ENCODE measurements at places on chromosomes 7 and 10.

DNA sequence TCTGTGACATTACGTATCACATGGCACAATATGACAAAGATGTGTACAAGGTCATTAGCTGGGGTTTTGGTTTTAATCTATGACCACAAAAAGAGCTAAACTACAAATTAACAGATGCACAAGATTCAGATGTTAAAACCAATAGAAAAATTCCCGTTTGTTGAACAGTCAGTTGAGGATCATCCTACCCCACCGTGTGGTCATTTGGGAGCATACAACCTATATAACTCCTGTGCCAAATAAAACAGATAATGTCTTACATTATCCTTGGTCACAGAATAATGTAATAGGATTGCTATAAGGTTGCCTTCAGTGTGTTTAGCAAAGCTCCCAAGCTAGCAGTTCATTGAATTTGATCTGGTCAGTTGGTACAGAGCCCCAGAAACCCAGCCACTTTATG, 28.2 kb downstream of the ASNS start:
- DNase-seq = no peak

DNA sequence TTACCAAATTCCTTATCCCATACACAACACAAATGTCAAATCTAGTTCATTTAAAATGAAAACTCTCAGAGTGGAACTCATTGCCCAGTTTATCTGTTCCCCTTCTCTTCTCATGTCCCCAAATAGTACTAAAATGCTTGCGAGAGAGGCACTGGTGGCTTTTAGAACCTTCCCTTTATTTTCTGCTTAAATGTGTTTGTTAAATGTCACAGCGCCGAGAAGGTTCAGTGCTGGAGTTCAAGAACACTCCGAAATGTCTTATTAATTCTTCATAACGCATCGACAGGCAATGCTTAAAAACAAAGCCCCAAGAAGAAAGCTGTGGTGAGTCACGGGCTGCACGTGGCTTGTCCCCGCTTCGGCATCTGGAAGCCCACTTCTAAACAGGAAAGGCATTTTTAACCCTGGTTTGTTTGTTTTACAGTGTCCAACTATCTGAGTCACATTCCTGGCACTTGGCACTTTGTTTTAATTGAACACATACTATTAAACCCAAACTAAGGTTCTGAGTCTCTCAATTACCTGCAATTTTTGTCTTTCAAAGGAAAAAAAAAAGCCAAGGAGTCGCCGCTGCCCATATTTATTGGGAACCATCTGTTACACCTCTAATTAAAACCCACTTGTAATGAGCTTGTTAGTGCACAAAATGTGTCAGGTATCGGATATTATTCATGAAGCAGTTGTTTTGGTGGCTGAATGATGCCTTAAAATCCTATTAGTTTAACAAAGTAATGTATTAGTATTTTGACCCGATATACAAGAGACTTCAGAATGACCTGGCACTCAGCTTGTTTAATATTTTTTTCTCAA, 49.9 kb upstream of the MGMT start:
- no peak for DNase-seq

GRCh38 chr10:29502351-29502750, 132.4 kb downstream of the SVIL start:
- no peak for DNase-seq

DNA sequence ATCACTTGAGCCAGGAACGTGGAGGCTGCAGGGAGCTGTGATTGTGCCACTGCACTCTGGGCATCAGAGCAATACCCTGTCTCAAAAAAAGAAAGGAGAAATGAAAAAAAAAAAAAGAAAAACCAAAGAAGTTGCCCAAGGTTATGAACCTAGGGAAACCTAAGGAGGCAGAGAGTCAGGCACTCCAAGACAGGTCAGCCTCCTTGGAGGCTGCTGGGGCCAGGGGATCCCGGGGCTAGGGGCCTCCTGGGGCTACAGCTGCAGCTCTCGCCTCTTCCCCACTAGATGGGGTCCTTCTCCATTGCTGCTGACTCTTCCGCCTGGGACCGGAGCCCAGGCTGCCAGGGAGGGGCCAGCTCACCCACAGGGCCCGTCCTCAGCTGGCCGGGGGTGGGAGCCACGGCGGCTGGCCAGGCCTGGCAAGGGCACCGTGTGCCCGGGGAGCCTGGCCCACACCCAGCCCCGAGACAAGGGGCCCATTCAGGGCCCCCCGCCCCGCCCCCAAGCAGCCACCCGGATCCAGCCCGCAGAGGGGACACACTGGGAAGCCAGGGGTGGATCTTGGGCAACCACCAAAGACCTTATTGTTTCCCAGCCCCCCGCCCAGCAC, 1.7 kb upstream of the SPACDR start:
- no peak for DNase-seq

DNA sequence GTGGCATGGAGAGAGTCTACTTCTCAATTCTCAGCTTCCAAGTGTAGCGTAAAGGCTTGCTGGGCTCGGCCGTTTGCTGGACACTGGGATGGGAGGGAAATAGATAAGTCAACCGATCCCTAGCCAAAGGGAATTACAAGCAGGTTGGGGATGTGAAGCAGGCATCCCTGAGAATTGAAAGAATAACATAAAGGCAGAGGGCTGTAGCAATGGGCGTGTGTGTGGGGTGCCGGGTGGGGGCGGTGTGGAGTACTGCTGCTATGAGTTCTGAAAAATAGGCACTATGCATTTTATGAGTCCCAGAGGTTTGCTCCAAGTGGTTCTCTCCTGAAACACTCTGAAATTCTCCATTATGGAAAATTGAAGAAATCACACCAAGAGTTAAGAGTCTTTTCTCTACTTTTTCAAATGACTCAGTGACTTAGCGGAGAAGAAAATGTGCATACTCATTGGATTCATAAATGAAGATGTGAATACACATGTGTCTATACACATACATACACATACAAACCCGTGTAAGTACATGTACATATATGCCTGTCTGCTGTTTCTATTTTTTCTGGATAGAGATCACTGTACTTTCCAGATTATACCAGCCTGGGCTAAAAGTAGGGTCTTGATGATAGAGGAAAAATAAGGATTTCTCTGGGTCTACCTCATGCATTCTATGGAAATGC, 65.4 kb downstream of the ADRA2A start:
- no peak for DNase-seq

DNA sequence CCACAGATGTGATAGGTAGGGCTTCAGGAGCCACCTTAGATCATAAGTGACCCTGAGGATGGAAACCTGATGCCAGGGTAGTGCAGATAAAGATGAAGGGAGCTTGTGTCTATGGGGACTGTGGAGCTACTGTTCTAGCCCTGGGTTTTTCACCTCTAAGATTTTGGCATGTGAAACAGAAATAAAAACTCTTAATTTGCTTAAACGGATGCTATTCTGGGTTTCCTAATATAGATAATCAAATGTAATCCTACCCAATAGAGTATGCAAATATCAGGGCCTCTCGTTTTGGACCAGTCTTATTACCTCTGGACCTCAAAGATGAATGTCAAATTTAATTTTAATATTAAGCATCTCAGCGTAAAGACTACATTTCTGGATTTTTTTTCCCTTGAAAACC, 49.3 kb downstream of the ABCB4 start:
- DNase-seq = no peak

GRCh38 chr7:44912775-44913347, 27.5 kb upstream of the PURB start:
- DNase-seq = no peak

DNA sequence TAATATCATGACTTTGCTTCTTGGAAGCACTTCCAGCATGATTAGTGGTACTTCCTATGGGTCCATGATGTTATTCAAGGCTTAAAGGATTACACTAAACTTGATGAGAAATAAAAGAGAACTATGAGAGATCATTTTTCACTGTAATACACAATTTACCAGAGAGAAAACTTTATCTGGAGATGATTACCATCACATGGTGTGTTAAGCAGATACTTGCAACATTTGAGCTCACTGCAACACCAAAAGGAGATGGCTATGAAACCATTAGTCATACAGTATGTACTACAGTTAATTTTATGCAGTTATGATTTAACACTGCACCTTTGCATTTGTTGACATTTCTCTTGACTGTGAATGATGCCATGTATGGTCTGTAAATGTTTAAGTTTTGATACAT, 311.3 kb upstream of the AOAH start:
- no peak for DNase-seq

DNA sequence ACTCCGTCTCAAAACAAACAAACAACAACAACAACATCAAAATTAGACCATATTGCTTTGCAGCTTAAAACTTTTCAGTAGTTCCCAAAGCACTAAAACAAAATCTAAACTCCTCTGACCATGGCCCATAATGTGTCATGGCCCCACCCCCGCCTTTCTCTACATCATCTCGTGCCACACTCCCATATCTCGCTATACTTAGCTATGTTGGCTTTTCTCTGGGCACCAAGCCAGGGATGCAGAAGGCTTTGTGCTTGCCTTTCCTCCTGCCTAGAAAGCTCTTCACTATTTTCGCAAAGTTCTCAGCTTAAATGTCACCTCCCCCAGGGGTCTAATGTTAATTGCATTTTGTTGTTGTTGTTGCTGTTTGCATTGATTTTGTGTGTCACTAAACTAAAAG, 15.1 kb upstream of the SLC16A12 start:
- no peak for DNase-seq
